ENCODE measurements at places on chromosomes 11 and 22.
A peak's percentile ranks its signal among the peaks of the same experiment; 100 is the strongest.

DNA sequence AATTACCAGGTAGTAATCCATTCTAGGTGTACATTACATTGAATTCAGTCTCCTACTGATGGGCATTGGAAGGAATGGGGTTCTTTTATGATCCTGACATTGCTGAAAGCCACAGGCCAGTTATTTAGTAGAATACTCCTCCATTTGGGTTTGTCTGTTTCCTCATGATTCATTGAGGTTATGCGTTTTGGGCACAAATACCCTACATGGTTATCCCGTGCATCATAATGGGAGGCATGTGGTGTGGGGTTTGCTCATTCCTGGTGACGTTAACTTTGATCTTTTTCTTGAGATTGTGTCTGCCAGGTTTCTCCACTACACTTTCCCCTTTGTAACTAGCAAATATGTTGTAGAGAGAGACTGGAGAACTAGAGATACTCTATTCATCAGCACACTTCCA lies 5.5 kb downstream of the FOLR3 start:
- DNase-seq, result peak; percentile 3

- DNase-seq, result no peak
Measured at GRCh38 chr11:12284316-12285050, 92.9 kb upstream of the PARVA start.

GRCh38 chr11:71103266-71103665 lies 149.1 kb downstream of the SHANK2 start:
- DNase-seq, result no peak

DNA sequence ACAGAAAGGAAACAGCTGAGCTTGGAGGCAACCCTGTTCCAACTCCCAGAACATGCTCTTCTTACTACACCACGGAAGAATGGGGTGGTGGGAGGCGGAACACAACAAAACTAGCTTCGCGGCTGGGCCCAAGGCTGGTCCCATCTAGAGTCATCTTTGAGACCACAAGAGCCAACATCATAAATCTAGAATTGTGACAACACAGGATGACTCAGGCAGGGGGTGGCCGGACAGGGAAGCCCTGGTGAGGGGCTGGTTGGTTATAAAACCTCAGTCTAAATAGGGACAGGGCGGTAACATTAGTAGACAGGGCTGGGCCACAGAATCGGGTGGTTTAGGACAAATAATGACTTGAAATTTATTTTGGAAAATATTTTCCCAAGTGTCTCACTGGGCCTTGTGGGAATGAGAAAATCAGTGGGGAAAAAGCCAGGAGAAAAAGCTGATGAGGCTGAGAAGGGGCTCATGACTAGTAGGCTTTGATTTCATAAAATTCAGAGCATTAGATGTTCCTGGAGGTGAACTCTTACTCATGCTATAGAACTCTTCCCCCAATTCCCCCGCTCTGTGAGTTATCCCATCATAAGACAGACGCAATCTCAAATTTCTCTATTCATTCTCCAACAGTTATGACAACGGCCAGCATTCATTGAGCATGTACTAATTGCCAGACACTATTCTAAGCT lies 151.8 kb upstream of the TIMP3 start:
- DNase-seq, result no peak

GRCh38 chr11:10899121-10899830 lies 41.4 kb upstream of the ZBED5 start:
- no peak for DNase-seq
